Kidney (tissue), 22 donors: ENCODE measurements at places on chromosomes 16 and 17. TPM values are rescaled to one million over a fixed set of nuclear protein-coding genes. Genes with fewer than 3 reads are reported as not detected.

KRTAP3-2 gene
- not detected for polyA plus RNA-seq

NOG gene
- polyA plus RNA-seq: 0.34 TPM

RTN4RL1 gene
- polyA plus RNA-seq: 2.0 TPM

CA7 gene
- not detected for polyA plus RNA-seq

PERCC1 gene
- not detected for polyA plus RNA-seq

CALB2 gene
- polyA plus RNA-seq: not detected

ETV4 gene
- polyA plus RNA-seq: 2.5 TPM
